Omental fat pad (tissue), 4 donors: ENCODE measurements at places on chromosomes 11 and 22.

- no peak for DNase-seq
Measured at GRCh38 chr11:121033635-121034034, 9.7 kb downstream of the TBCEL start.

DNA sequence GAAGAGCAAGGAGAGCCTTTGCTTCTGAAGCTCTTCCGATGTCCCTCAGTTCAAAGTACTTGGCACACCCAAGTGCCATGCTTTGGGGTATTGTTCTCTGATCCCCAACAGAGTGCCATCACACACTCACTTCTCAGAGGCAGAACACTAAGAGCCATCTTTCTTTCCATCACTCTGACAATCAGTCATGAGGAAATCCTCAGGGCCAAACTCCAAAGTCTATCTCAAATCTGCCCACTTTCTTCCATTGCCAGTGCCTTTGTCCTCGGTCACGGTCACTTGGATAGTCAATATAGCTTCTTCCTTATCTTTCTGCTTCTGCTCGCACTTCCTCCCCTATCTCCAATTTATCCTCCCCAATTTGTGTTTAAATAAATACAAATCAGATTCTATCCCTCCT, 90.9 kb downstream of the ENTHD1 start:
- DNase-seq, result no peak

GRCh38 chr11:6269994-6270393, 10.4 kb downstream of the CCKBR start:
- no peak for DNase-seq

DNA sequence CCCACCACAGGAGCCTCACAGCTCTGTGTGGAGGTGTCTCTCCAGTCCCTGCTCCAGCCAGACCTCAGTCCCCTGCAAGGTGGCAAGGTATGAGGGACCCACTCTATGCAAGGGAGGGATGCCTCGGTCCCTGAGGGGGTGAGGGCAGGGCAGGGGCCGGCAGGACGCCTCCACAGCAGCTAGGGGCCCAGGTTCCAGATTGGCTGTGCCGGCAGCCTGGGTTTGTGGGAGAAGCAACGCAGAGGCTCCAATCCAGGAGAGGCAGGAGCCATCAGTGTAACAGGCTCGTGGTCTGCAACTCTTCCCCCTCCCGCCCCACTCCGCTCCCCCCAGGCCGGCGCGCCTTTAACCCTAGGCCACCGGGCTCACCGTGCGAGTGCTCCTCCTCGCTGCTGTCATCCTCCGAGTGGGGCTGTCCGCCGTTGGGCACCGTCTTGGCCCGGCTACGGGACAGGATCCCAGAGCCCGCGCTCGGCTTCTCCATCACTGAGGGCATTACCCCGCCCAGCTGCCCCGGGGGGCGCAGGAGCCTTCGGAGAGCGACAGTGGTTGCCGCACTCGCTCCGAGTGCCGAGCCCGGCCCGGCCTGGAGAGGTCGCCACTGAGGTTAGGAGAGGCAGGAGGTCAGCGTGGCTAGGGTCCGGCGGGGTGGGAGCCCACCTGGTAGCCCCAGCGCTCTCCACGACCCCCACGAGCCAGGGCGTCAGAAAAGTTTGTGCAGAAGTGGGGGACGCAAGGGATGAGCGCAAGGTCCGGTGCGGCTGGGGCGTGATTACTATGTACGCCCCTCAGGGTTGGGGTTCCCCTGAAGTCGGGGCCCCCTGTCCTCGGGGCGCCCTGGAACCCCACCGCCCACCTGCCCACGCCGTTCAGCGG, 765 bp downstream of the RCOR2 start:
- DNase-seq, result no peak

DNA sequence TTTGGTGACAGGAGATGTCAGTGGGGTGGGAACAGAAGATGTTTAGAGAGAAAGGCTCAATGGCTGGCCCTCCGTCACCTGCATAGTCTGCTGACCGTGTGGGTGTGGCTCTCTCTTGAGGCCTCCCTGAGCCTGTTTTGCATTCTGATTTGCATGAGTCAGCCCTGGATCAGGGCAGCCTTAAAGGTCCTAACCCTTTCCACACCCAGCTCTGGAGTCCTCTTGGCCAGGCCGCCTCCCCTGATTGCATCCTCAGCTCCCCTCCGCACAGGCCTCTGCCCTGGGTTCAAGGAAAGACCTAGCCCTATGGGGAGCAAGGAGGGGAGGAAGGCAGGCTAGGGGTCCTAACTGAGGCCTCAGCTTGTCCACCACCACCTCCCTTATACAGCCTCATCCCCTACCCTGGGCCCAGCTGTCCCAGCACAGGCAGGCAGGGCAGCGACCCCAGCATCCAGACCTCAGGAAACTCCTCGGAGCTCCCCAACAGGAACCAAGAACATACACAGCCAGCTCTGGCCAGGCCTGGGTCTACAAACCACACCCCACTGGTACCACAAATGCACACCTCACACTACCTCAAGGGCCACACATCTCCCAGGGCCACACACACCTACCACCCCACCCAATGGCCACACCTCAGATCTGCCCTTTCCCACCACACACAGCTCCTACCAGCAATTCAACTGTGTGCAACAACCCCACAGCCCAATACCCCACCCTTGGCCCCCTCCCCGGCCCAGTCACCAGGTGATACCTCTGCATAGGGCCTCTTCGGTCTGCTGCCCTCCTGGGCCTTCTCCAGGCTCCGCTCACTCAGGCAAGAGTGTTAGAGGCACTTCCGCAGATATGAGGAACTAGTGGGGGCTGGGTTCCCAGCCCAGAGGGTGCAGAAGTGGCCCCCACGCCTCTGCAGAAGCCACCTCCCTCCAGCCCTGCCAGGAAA, 13.7 kb downstream of the ARAP1 start:
- DNase-seq, result no peak

GRCh38 chr11:57161351-57161750, 20.4 kb upstream of the LRRC55 start:
- DNase-seq, result no peak

GRCh38 chr11:28139841-28140415, 31.7 kb downstream of the METTL15 start:
- DNase-seq, result no peak

- no peak for DNase-seq
Measured at GRCh38 chr11:86699040-86699791, 26.8 kb upstream of the ME3 start.

- DNase-seq, result no peak
Measured at GRCh38 chr11:10568486-10568941, at the start of gene LYVE1. TSS of gene LYVE1 (minus strand) at chr11:10568665. CDS start at chr11:10568532, 133 bp downstream.

DNA sequence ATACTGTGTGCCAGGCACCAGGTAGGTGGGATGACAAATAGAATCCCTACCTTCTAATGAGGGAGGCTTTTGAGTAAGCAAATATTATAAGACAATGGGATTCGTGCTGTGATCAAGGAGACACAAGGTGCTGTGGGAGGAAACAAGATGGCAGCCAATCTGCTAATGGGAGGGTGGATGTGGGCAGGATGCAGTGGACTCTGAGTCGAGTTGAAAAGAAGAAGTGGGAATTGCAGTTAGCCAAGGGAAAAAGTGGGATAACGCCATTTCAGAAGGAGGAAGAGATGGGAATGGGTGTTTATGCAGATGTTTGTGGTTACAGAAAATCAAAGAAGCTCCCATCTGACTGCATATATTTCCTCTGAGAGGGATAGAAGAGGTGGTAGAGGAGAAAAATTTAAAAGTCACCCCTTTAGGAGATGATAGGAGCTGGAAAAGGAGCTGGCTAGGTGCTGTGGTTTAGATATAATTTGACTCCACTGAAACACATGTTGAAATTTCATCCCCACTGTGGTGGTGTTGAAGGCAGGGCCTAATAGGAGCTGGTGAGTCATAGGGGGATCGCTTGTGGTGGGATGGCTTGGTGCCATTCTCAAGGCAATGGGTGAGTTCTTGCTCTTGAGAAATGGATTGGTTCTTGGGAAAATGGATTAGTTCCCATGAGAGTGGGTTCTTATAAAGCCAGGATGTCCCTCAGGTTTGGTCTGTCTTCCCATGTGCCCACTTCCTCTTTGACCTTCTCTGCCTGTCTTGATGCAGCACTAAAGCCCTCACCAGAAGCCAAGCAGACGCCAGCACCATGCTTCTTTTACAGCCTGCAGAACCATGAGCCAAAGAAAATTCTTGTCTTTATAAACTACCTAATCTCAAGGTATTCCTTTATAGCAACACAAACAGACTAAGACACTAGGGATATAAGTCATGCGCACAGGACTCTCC, 30.0 kb upstream of the POU2AF1 start:
- no peak for DNase-seq

DNA sequence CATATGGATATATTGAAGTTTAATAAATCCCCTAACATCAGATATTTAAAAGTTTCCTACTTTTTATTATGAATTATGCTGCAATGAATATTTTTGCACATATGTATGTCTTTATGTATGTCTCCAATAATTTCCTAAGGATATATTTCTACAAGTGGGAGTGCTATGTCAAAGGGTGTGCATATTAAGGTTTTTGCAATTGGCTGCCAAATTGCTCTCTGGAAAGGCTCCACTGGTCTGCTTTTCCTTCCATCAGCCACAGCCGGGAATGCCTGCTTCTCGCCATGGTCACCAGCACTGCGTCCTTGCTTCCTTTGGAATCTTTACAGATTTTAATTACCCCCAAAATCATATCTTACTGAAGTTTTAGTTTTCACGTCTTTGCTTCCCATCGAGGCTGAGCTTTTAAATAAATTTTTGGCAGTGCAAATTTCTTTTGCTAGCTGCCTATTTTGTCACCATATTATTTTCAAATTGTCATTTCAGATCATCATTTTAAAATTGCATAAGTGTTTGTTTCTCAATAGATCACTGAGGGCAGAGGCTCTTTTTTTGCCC, 221.7 kb downstream of the SNX19 start:
- DNase-seq, result no peak

GRCh38 chr22:20131597-20131858, at the start of gene ZDHHC8:
TSS of gene ZDHHC8 (plus strand) at chr22:20131804. CDS start at chr22:20131948, 144 bp downstream.
- DNase-seq, result no peak

DNA sequence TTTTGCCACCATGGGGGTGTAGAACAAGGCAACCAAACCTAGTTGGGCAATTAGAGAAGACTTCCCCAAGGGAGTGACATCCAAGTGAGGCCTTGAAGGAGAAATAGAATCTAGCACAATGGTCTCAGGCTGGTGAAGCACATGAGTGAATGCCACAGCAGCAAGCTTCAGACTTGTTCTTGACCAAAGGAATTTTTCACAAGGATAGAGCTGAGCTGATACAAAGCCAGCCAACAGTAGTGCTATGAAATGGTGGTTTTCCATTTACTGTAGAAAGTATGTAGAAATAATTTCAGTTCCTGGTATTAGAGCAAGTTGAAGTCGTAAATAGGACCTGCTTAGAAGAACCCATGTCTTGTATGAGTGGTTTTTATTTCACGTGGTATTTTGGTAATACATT, 148.3 kb upstream of the RASSF10 start:
- DNase-seq, result no peak

DNA sequence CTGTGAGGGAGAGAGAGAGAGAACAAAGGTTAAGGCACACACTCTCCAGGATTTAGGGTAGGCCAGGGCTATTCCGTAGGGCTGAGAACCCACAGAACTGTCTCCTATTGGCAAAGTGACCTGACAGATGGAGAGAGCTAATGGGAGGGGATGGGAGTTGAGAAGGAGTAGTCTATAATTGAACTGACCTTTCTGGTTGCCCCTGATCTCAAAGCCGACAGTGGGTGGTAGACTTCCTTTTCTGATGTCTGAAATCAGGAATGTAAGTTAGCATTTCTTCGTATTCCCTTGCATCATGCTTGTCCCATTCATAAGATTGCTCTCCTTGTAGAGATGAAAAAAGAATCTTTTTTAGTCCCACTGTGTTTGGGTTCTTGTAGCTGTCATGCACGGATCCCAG, 210.1 kb downstream of the NTM start:
- no peak for DNase-seq

DNA sequence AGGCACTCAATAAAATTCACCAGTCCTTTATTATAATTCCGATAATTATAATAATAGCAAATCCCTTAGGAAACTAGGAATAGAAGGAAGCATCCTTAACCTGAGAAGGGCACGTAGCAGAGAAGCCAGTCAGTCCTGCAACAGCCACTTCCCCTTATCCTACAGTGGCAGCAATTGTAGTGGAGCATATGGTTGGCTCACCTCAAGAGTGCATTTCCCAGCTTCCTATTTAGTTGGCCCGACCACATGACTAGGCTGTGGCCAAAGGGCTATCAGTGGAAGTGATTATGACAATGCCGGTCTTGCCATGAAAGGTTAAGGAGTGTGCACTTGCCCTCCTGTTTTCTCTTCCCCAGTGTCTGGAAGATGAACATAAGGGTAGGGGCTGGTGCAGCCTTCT, 27.0 kb downstream of the TESMIN start:
- DNase-seq, result no peak

DNA sequence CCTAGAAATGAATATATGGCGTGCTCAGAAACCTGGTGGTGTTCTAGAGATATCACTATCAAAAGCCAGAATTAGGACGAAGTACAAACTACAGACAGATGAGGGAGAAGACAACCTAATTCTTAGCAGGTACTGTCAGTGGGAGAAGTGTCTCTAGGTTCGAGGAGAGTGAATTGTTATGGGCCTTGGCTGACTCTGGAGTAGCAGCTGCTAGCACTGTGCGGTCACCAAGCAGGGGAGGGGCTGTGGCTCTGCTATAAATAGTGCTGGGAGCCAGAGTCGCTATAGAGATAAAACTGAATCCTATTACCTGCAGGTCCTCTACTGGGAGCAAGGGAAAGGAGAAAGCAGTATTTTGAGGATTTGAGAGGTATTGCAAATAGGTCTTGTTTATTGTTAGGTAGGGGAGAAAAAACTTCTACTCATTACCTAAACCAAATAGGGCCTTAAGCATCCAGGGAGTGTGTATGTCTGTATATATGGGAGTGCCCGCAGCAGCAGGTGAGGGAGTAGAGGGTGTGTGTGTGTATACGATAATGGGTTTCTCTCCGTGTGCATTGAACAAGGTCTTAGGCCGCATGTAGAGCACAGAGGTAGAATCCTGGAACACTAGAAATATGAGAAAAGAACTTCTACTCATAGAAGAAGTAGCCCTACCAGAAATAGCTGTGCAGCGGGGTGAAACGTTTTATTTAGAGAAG, 2.2 kb downstream of the MADD start:
- no peak for DNase-seq

GRCh38 chr11:623999-624704, 603 bp downstream of the CDHR5 start:
- DNase-seq, result no peak

GRCh38 chr22:35627267-35628041, 10.3 kb upstream of the MB start:
- peak; percentile 56 for DNase-seq

GRCh38 chr22:19275919-19276600, 15.5 kb downstream of the CLTCL1 start:
- no peak for DNase-seq

DNA sequence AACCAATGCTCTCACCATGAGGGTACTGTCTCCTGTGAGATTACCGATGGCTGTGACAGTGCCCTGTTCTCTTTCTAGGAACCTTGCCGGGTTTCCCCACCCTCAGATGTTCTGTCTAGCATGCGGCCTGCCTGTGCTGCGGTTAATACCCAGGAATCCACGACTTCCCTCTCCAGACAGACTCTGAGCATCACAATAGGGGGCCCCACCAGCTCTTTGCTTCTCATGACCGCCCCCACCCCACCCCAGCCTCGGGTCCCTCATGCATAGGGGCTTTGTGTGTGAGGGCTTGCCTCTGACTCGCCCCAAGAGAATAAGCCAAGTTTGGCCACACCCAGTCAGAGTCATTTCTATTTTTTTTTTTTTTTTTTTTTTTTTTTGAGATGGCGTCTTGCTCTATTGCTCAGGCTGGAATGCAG, 10.3 kb downstream of the PARVG start:
- no peak for DNase-seq

- no peak for DNase-seq
Measured at GRCh38 chr22:35547987-35548721, 7.5 kb downstream of the RASD2 start.
